Stimulated activated CD4-positive, alpha-beta T cell treated with anti-CD3 and anti-CD28 coated beads, Interleukin-1b, Interleukin-23, amount 100 ng/mL, for 1 hour (primary cell): ENCODE measurements at places on chromosomes 2 and 18.

GRCh38 chr18:45328296-45328695, 287.0 kb upstream of the SLC14A2 start:
- DNase-seq, result no peak

DNA sequence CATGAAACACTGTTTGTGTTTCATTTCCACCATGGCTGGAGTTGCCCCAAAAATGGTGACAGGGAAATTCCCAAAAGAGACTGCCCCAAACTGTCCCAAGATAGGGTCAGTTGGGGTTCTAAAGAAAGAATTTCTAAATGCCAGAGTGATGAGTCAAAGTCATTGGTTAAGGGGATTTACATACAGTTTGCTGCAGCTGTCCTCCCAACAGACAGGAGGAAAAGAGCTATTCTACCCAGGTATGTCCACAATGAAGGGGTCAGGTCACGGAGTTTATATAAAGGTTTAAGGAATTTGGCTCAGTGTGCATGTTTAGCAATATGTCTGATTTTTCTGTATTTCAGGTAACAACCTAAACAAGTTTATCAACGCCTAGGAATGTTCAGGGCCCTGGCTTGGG, 344.1 kb downstream of the TDRD15 start:
- DNase-seq, result no peak

GRCh38 chr2:1664076-1664605, 80.2 kb downstream of the PXDN start:
- no peak for DNase-seq

GRCh38 chr18:32427084-32427900, 43.4 kb downstream of the GAREM1 start:
- no peak for DNase-seq

DNA sequence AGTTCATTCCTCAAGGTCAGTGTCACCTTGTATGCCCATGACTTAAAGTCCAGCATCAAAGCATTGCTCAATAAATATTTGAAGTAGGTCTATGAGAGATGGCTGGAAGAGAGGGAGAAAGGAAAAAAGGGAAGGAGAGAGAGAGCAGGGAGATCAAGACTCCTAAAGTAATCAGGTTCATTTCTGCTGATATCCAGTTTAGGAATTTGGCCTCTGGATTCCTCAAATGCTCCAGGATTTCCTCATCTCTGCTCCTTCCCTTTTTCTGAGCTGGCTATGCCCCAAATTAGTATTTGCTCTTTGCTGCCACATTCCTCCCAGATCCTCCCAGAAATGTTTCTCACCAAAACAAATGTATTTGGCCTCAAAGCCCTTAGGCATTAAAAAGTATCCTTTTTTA, 739.4 kb upstream of the CHAC2 start:
- DNase-seq, result no peak

- DNase-seq, result no peak
Measured at GRCh38 chr2:109045505-109045904, 56.5 kb upstream of the EDAR start.

- no peak for DNase-seq
Measured at GRCh38 chr18:80108121-80108536, 933 bp upstream of the ADNP2 start.

- DNase-seq, result no peak
Measured at GRCh38 chr2:50346629-50347357, 685.1 kb downstream of the NRXN1 start.

DNA sequence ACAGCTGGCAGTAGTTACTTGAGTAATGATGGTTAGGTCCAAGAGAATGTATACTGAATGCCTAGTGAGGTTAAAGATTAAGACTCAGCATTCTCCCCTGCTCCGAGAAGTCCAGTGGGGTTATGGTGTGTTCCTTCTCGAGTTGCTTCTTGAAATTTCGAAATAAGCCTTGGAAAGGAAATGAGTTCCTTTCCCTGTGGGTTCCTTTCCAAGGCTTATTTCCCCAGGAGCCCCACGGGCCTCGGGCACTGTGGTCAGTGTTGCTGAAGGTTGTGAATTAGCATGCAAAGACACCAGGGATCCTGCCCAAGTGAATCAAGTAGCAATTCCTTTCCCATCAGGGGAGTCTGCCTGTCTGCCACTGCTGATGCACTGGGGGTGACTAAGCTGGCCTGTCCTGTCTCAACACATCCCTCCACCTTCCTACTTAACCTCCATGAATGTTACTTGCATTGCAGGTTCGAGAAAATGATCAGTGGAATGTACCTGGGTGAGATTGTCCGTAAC, 53.6 kb downstream of the HK2 start:
- DNase-seq, result no peak

GRCh38 chr2:197075281-197075680, 148.8 kb upstream of the PGAP1 start:
- no peak for DNase-seq

DNA sequence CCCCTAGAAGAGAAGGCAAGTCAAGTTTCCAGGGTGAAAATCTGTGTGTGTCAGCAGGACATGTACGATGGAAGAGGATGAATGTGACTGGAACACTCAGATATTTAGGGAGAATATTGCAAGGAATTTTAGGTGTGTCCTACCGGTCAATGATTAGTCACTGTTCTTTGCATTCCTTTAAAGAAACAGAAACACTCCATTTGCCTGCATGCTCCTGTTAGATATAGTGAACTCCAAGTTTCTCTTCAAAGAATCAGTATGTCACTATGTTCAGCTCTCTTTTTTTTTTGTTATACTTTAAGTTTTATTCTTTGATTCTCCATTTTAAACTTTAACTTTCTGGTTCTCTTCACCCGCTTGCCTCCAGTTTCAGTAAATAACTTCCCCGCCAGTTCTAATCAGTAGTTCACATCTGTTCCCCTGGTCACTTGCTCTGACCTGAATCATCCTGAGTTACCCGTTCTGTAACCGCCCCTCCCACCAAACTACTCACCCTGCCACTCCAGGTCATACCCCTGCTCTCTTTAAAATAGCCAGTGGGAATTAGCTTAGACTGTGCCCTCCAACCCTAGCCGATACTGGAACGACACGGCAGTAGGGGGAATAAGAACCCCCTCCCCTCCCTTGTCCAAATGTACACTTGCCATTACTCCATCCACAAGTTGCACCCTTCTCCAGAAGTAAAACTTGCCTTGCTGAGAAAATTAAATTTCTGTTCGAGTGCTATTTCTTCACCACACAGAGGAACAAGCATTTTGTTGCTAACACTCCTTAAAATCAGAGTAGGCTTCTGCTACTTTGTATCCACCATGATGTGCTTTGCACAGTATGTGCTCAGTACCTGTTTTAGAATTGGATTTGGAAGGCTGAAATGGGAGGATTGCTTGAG, 268.4 kb downstream of the METTL4 start:
- DNase-seq, result no peak

GRCh38 chr2:15964936-15965563, 24.7 kb downstream of the MYCN start:
- no peak for DNase-seq
